NCI-H187 treated with DMSO at 0.1 percent for 48 hours (cell line): ENCODE measurements at places on chromosomes 6 and 20.

DNA sequence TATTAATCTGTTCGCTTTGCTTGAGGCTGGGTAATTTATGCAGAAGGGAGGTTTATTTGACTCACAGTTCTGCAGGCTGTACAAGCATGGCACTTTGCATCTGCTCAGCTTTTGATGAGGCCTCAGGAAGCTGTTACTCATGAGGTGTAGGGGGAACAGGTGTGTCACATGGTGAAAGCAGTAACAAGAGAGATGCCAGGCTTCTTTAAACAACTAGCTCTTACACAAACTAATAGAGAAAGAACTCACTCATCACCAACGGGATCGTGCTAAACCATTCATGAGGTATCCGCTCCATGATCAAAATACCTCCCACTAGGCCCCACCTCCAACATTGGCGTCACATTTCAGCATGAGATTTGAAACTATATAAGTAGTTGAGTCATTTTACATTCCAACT, 34.4 kb upstream of the GCLC start:
- DNase-seq, result no peak

GRCh38 chr6:53752856-53753255, 41.9 kb upstream of the LRRC1 start:
- DNase-seq, result no peak

- DNase-seq, result no peak
These were observed 1.2 kb downstream of the LMBRD1 start for GRCh38 chr6:69795469-69796072.

DNA sequence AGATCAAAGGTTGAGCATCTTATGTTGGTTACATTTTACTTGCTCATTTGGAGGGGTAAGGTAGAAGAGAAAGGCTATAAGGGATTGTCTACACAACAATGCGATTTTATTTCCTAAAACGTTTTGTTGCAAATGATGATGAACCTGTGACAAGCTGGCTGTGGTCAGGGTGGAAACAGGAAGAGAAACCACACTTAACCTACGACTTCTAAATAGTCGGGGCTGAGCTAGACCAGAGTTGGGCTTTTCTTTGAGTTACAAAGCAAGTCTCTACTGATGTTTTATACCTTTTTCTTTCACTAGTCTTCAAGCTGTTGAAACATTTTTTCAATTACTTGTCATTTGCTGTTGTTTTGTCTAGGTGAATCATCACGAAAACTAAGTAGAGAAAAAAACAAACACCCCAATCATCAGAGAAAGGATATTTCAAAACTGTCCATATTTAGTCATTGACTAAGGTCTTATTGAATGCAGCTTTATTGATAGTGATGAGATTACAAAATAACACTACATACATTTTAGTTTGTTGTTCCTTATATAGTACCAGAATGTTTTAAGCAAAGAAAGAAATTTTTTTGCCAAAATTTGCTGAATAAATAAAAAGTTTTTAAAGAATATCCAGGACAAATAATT, 18.0 kb downstream of the KLHL31 start:
- DNase-seq, result no peak

- peak; percentile 40 for DNase-seq
These were observed 76.9 kb downstream of the NOL4L start for GRCh38 chr20:32507998-32508774.

DNA sequence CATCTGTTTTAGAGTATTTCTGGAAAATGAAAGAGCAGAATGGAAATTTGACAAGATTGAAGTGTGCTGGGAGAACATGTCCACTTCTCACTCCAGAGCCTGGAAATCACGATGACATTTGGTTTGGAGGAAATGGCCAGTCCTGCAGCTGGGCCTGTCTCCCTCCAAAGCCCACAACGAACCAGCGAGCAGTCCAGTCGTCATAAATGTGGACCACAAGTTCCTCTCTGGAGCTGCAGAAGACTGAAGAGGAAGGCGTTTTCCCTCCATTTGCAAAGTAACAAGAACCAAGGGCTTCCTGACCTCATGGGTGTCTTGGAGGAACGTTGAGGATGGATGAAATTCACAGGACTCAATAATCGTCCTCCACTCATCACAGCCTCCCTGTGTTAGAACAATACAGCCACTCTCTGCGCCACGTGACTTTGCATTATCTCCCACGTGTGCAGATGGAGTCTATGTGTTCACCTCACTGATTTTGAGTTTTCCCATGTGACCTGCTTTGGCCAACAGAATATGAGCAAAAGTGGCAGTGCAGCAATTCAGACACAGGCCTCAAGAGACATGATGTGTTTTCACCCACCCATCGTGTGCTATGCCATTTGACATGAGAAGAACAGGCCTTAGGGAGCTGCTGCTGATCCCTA, 9.1 kb upstream of the SPATS1 start:
- DNase-seq, result no peak

DNA sequence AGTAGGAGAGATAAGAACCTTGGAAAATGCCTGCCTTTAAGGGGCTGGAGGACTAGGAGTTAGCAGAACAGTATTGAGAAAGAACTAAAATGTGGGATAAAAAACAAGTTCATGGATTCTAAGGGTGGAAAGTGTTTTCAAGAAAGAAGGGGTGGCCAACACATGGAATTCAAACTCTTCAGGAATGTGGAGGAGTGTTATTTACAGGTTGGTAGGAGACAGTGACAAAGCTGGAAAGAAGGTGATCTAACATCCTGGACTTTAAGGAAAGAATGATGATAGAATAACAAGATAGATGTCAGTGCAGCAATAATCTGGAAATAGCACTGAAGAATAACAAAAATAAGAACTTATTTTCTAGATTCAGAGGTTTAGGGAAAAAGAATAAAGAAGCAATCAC, 54.0 kb upstream of the TNFRSF21 start:
- no peak for DNase-seq
